ENCODE measurements at places on chromosomes 6 and 20.

DNA sequence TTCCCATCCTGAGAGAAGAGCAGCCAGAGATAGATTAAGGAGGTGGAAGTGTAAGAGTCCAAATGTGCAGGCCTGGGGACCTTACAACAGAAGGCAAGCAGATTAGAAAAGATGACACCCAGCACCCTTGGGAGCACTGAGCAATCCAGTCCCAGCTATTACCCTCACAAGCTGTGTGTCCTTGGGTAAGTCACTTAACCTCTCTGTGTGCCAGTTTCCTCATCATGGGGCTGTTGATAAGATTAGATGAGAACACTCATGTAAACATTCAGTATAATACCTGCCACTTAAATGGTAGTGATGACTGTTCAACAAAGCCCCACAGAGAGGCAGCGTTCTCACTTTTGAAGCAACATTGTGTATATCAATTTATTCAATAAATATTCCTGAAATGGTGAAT, 114.8 kb upstream of the CST7 start:
- no peak overlapping the region for H3K4me3 ChIP-seq
- H3K36me3 ChIP-seq, result no peaks in the 10 kb centered on the region
- no peaks in the 10 kb centered on the region for H3K27me3 ChIP-seq
- no peak overlapping the region for H3K27ac ChIP-seq
- H3K4me1 ChIP-seq, result no peaks in the 10 kb centered on the region
- DNase-seq, result no peak

- H3K4me1 ChIP-seq, result no peaks in the 10 kb centered on the region
- DNase-seq, result no peak
- H3K36me3 ChIP-seq, result no peaks in the 10 kb centered on the region
- no peak overlapping the region for H3K27ac ChIP-seq
Observed at GRCh38 chr6:3885262-3886036, 36.3 kb downstream of the FAM50B start.

DNA sequence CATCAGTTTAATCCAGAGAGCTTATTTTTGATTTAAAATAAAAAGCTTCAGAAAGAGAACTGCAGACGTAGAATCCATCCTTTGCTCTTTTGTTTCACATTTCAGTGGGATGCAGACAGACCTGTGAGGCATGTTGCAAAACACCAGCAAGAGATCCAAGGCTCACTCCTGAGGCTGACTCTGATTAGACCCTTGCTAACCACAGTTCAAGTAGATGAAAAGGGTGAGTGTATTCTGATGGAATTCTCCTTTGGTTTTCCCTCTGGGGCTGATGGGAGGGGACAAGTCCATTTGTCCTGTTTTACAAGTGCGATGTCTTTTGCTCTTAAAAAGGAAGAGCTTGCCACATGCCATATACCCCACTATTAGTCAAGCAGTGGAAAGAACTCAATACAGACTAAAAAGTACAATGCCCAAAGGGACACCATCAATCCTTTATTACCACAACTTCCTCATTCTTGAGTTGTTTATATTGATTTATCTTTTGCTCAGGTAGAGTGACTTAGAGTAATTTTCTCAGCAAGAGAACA, 772.7 kb downstream of the MAFB start:
- H3K4me1 ChIP-seq, result no peaks in the 10 kb centered on the region
- H3K4me3 ChIP-seq, result no peak overlapping the region
- no peaks in the 10 kb centered on the region for H3K36me3 ChIP-seq
- no peaks in the 10 kb centered on the region for H3K27me3 ChIP-seq

DNA sequence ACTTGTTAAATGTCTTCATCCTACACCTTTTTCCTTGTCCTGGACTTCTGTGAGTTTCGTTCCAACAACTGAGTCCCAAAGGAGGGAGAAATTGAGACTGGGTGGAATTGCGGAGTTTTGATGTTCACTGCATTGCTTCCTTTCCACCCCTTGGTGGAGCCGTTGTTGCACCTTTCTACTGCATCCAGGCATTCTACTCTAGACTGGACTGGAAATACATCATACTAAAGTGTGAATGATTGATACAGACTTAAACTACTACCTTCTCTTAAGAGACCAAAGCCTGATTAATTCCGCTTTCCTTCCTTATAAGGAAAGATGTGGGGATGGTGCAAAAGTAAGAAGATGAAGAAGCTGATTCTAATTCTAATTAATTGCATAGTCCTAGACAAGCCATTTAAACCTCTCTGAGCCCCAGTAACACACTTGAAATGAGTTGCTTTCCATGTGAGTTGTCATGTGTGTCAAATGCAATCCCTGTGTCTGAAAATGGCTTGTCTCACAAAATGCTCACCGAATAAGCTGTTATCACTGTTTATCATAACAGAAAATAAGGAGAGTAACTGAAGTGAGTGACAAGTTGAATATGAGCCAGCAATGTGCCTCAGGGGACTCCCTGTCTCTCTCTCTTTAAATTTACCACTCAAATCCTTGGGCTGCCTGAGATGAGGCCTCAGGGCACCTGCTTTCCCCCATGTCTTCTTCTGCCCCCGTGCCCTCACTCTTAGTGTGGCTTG, 338.3 kb upstream of the CHD6 start:
- H3K4me1 ChIP-seq, result no peaks in the 10 kb centered on the region
- H3K27ac ChIP-seq, result no peak overlapping the region
- no peak for DNase-seq

DNA sequence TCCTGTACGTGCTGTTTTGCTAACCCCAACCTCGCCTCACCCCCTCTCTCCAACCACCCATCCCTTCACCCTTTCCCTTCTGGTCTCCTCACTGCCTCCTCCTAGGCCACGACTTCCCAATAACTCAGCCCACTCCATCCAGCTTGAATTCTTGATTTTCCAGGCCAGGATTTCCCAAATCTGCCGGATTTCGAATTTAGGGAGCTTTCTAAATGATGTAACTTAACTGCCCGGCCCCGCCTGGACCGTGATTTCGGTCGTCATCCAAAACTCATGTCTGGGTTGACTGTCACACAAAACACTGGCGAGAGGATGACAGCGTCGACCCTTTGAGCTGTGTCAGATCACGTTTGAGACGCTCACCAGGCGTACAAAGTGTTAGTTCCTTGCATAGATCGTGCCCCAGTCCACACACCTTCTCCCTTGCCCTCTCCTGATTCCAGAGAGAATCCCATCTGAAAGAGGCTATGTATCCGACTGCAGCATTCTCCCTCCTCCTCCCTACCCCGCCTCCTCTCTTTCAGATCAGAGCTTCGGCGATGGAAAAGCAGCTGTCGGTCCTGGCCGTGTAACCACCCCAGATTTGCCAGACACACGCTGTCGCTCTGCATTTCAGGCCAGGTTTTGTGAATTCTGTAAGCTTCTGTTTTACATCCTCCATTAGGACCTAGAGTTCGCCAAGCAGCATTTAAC, 168.2 kb downstream of the GPX5 start:
- peaks cover 33% of the 10 kb centered on the region for H3K27me3 ChIP-seq
- no peak overlapping the region for H3K27ac ChIP-seq

GRCh38 chr6:124958759-124959354, 3.4 kb upstream of the RNF217 start:
- no peak for DNase-seq
- peaks cover 8% of the 10 kb centered on the region for H3K4me1 ChIP-seq
- H3K4me3 ChIP-seq, result no peak overlapping the region
- no peaks in the 10 kb centered on the region for H3K36me3 ChIP-seq
- no peak overlapping the region for H3K27ac ChIP-seq

DNA sequence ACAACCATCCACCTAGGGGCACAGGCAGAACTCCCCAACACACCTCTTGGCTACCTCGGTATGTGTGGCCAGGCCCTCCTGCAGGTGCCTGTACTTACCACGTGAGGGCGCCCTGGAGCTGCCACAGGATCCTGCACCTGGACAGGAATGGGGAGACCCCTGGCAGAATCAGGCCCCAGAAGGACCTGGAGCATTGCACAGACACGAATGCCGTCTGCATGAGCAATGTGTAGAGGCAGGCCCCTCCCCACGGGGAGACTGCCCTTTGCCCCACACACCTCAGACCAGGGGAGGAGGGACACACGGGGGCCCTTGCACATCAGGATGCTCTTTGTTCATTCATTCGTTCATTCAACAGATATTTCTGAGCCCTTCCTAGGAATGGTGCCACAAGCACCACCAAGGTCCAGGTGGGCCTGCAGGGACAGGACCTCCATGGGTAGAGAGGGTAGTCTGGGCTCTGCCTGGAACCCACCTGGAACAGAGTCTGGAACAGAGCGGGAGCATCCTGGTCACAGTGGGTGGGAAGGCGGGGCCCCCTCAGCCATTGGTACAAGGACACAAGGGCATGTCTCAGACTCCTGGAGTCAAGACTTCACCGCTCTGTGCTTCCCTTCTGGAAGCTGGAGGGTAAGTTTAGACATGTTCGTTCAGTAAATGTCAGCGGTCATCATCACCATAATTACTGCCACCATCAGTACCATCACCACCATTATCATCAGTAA, 32.3 kb downstream of the YTHDF1 start:
- peaks cover 12% of the 10 kb centered on the region for H3K4me1 ChIP-seq
- H3K36me3 ChIP-seq, result no peaks in the 10 kb centered on the region
- H3K27ac ChIP-seq, result no peak overlapping the region
- no peak overlapping the region for H3K4me3 ChIP-seq
- peak; percentile 63 for DNase-seq
- peaks cover 8% of the 10 kb centered on the region for H3K27me3 ChIP-seq
